ENCODE measurements at places on chromosomes 2 and 18.

DNA sequence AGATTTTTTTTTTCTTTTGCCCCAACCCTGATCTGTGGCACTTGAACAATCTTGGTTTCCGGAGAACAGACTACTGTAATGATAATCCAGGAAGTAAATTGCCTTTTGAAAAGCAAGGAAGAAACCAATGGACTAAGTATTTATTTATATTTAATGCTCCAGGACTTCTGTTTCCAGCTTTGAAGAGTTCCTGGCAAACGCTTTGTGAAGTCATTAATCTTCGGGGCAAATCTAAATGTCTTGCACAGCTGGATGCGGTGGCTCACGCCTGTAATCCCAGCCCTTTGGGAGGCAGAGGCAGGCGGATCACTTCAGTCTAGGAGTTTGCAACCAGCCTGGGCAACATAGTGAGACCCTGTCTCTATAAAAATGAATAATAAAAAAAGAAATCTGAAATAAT lies 135.1 kb upstream of the GATA6 start:
- ATAC-seq: no peak

GRCh38 chr2:124683536-124684428 lies 658.7 kb downstream of the CNTNAP5 start:
- ATAC-seq: no peak

DNA sequence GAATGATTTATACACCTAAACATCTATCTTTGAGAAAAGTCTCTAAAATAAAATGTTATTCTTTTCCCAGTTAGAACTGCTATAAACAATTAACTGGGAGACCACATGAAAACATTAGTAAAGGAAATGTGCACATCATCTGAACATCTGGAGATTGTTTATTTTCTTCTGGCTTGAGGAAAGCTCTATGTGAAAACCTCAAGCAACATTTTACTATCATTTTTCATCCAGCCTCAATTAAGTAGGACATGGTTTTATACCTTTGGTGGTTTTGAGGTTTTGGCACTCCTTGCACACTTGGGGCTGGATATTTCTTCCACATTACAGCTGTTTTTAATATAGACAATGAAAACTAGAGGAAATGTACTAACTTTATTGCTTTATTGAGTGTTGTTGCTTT lies 609.5 kb upstream of the SLC8A1 start:
- no peak for ATAC-seq

DNA sequence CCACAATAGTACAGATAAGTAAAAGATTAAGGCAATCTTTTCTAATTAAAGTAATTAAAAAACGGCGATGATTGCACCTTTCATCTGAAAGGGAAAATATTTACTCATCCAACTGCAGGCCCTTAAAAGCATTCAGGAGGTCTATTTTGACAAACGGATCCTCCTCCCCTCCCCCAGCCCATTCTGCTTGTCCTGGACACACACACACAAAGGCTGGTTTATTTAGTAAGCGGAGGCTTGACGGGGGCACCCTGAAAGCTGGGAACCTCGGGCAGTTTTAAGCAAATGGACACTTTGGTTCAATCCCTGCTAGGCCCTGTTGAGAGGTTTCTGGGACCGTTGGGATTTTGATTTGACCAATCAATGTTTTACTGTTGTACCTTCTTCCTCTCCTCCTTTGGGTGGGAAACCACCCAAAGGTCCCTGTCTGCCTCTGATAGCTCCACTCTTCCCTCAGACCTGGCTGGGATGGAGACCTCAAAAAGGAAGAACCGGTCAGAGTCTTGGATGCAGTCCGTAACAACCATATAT lies 135.8 kb upstream of the HAAO start:
- no peak for ATAC-seq

DNA sequence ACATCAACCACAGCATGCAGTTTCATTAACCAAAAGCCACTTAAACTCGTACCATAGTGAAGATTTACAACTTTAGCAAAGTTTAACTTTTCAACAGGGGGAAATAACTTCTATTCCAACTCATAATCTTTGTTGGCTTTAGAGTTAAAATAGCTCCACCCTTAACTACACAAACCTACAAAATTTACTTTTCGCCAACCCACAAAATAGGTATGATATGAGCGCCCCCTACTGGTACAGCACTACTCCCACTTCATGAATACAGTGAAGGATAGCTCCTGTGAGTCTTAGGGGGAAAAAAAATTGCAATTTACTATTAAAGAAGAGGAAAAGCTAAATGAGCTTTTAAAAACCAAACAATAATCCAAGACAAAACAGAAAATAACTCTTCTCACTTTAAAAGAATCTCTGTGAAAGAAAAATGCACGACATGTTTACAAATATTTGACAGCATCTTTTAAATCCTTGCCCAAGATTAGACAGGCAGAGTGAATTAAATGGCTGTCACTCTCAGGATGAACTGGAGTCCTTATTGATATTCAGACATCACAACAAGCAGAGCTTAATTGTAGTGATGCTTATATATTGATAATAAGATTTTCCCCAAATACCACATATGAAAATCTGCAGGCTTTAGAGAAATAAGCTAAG lies 32.2 kb downstream of the TMEFF2 start:
- ATAC-seq: peak; percentile 51

DNA sequence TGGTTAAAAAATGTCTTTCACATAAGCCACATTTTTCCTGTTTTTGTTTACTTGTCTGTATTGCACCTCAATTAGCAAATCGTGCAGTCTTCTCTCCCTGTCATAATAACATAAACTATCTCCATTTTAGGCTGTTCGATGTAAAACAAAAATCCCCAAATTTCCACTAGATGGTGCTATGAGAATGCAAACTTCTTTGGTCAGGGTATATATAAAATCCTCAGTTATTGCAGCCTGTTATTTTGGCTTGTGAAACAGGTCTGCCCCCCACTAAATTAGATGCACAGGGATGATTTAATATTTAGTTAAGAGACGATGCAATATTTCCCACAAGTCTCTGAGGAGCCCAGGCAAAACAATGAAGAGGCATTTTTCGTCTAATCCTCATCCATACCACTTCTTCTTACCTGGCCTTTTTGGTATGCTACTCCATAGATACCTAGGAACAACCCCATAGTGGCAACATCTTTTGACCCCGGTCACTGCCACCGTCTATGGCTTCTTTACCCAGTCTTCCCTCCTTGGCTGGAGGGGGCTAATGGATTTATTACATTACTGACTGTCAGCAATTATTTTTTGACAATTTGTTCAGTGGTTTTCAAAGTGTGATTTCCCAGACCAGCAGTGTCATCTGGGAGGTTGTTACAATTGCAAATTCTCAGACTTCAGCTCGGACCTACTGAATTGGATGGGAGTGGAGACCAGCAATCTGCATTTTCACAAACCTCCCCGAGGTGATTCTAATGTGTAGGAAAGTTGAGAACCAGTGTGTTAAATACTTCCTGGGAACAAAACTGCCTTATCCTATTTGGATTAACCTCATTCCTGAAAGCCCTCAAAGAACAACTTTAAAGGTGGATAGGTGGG lies 117.4 kb upstream of the CWC22 start:
- ATAC-seq: peak; percentile 36

All from activated CD4-positive, CD25-positive, alpha-beta regulatory T cell treated with anti-CD3 and anti-CD28 coated beads, Interleukin-2, amount 50 U/mL, for 24 hours (primary cell).